ENCODE measurements at places on chromosomes 4 and X.

DNA sequence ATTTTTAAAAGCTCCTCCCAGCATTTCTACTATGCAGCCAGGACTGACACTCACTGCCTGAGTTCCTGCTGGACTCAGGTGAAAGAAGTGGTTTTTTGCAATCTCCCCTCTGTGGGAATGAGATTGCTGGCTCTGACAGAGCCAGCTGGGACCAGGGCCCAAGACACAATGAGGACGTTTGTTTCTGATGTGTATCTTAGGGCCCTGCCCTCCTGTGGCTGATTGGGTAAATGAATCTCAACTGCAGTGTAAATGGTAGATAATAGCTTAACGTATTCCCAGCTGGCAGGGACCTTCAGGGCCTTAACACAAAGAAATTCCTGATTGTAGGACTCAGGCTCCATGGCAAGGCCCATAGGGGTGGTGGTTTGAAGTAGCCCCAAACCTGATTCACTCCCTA is 85.8 kb upstream of the PRPS1 start:
- DNase-seq: no peak

DNA sequence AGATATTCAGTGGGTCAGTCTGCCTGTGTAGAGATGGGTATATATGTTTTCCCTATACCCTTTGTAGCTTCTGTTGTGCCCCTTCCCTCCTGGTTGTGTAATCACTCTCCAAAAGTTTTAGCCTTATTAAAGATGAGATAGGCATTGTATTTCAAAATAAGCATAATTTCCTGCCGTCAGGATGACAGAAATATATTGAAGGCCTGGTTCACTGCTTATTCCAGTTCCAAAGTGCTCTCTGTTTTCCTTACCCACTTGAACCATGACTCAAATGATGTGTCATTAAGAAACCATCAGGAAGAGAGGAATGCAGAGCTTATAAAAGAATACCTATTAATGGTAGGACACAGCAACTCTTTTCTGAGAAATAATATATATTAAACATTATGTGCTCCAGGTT is 178.5 kb downstream of the GABRB1 start:
- DNase-seq: no peak

DNA sequence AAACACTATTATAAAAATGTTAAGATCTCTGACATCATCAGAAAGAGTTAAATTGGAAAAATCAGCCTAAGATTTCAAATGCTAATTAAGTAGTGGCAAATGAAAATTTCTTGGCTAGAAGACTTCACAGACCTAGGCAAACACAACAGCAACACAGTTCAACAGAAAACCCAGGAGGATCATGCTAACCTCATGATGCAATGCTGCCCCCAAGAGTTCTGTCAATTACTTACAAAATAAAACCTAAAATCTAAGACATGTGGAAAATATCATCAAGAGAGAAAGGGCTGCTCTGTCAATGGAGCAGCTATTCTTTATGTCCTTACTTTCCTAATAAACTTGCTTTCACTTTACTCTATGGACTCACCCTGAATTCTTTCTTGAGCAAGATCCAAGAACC is 21.0 kb downstream of the S100G start:
- no peak for DNase-seq

GRCh38 chr4:185374027-185374426 is 21.7 kb downstream of the LRP2BP start:
- no peak for DNase-seq

GRCh38 chr4:2958446-2958845 is 4.8 kb downstream of the NOP14 start:
- DNase-seq: no peak

- DNase-seq: no peak
Measured at GRCh38 chr4:25892796-25893195, 21.2 kb upstream of the SMIM20 start.

DNA sequence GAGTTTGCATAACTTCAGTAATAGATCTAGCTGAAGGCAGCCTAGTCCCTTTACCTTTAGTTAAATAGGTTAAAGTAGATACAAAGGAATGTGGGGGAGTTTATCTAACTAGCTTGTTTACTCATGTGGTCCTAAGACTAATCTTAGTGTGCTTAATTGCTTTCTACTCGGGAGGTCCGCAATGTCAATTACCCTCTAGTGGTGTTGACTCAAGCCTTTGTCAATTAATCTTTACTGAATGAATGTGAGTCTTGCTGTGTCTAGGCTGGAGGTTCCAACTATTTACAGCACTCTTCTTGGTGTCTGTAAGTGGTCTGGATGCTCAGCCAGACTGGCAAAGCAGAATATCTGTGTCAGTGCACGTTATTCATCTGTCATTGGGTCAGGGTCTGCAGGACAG is 17.9 kb upstream of the YTHDC1 start:
- no peak for DNase-seq

GRCh38 chr4:128501239-128501638 is 213.6 kb upstream of the PGRMC2 start:
- no peak for DNase-seq

- no peak for DNase-seq
Measured at GRCh38 chrX:40496728-40497127, 84.0 kb upstream of the ATP6AP2 start.

GRCh38 chrX:151039351-151039750 is 56.2 kb downstream of the HMGB3 start:
- no peak for DNase-seq

DNA sequence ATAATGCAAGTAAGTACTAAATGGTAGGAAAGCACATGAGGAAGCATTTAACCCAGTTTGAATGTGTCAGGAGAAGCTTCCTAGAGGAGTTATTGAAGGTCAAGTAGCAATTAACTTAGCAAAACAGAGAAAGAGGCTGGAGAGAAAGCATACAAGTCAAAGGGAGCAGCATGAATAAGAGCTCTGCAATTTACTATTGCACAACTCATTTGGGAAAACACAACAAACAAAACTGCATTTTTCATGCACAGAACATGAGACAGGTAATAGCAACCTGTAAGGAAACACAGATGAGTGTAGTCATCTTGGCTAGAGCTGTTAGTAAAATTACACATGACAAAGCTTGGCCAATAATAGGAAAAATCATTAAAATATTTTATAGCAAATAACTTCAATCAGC is 538.1 kb downstream of the PPP4R3C start:
- no peak for DNase-seq

- DNase-seq: no peak
Measured at GRCh38 chr4:123378794-123379193, 17.8 kb upstream of the SPRY1 start.

- DNase-seq: no peak
Measured at GRCh38 chr4:178941975-178942374, 1499.7 kb upstream of the AGA start.

- no peak for DNase-seq
Measured at GRCh38 chr4:15006416-15007024, 4.2 kb downstream of the CPEB2 start.

GRCh38 chr4:17687237-17687857 is 72.9 kb downstream of the MED28 start:
- DNase-seq: no peak

DNA sequence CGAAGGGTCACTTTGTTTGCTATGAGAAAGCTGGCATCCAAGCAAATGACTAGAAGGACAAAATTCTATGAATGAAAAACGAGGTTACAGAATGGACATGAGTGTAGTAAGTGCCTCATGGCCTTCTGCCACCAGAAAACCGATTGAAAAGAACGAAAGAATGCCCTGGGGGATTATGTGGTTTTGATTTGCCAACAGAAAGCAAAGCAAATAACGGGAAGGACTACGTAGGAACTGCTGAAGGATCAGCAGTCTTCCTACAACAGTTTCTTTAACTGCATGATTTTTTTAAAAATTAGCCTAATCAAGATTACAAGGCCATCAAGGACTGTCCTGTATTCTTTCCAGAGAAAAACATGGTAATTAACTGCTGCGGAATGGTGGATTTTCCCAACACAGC is 50.6 kb downstream of the NRK start:
- DNase-seq: no peak

DNA sequence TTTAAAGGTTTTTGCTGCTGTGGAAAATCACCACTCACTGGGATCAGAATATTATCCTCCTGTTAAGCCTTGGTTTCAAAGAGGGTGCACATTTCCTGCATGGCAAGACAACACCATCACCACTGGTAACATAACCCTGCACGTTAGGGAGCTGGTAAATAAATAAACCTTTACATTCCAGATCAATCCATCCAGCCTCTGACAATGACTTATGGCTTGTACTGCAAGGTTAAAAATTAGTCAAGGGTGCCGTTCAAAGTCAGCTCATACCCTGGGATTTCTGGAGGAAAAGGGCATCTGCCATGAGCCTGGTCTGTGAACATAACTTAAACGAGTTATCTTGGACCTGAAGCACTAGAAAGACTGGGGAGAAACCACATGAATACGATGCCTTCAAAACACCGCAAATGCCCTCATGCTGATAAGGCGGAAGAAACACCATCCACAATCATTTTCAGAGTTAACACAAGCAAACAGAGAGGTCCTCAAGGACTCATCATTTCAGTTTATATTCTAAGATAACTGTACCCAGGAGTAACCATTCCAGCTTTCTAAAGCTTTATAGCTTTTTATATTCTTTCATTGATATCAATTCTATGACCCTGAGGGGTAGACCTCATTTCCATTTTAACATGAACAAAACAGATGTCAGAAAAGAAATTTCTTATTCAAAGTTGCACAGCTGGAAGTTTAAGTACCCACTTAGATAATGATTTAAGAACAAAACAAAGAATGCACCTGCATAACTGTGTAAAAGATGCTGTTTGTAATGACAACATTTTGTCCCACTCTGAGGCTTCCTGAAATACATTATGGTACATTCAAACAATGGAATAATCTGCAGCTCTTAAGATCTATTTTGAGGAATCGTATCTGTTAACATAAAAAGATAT is 103.1 kb downstream of the NPNT start:
- no peak for DNase-seq

GRCh38 chr4:163878336-163879121 is 384.0 kb downstream of the TMA16 start:
- DNase-seq: no peak

- no peak for DNase-seq
Measured at GRCh38 chr4:180710628-180711337, 1532.4 kb upstream of the TENM3 start.

DNA sequence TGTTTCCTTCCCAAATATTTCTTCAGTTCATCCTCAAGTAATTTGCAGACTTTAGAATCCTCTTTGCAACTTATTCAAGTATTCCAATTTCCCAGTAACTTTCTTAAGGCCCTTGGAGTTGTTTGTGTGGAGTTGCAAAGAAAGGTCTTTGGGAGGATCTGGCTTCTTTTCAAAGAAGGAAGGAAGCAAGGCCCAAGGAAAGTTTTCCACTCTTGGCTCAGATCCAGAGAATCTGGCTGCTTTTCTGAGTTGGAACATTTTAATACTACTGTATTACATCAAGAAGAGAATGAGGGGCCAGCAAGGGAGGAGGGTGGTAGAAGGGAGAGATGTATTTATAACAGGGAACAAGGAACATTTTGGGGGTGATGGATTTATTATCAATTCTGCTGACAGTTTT is 10.5 kb downstream of the CDX4 start:
- DNase-seq: no peak

DNA sequence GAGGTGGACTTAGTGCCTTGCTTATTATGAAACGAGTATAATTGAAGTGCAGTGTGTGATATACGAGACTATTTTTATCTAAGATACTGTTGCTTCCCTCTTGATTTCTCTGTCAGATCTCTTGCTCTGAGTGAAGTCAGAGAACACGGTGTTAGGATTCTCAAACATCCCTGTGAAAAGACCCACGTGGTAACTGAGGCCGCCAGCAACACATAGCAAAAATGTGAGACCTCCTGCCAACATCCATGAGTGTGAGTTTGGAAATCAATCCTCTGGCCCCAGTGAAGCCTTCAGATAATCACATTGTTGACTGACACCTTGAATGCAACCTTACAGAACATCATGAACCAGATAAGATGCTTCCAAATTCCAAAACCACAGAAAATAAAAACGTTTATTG is 954.4 kb downstream of the FAT4 start:
- no peak for DNase-seq

- DNase-seq: no peak
Measured at GRCh38 chr4:3410401-3411135, 31.2 kb upstream of the HGFAC start.

- DNase-seq: peak; percentile 19
Measured at GRCh38 chr4:2261110-2261852, 628 bp downstream of the MXD4 start.

DNA sequence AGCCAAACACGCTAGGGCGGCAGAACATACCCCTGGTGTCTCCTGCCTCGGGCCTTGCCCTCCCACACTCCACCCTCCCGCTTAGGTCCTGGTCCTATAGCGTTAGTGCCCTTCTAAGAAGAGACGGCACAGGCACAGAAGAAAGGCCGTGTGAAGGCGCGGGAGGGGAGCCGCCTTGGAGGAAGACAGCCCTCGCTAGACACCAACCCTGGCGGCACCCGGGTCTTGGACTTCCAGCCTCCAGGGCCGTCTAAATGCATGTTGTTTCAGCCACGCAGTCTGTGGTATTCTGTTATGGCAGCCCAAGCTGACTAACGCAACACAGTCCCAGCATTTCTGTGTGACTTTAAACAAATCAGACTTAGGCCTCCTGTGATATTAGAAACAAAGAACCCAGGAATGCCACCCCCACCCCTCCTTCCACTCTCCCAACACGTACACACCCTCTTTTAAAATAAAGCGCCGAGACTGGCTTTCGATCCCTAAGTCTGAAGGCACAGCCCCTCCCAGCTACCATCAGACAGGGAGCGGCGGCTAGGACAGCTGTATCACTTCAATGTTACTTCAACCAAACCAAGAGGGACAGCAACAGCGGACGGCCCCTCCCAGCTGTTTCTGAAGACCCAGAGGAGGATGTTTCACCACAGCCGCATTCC is 128.0 kb downstream of the AFAP1 start:
- DNase-seq: no peak

- DNase-seq: no peak
Measured at GRCh38 chr4:77015390-77015789, 60.4 kb downstream of the CCNI start.

- DNase-seq: no peak
Measured at GRCh38 chr4:70954032-70954431, 39.4 kb upstream of the DCK start.

- no peak for DNase-seq
Measured at GRCh38 chr4:181541396-181541795, 701.8 kb upstream of the TENM3 start.

DNA sequence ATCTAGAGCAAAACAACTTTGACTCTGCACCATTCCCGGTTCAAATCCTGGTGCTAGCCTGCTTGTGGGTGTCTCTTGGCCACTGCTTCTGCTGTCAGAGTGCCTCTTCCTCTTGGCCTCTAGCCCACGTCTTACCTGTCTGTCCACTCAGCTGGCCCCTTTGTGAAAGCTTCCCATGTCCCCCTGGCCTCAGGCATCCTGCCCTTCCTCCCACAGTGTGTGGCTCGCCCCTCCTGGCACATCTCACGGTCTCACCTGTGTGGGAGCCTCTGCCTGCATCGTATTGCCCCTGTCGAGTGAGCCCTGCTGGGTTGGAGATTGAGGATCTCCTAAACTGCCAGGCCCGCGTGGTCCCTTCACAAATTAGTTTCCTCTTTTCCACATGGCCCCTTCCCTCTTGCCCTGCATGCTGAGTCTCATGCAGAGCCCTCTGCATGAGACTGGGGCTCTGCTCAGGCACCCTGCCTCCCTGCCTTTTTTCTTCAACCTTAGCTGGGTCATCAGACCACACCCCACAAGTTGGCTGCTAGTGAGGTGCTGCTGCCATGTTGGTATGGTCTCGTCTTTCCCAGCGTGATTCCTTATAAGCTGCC is 53.7 kb upstream of the TADA2B start:
- DNase-seq: no peak

Data from stimulated activated CD4-positive, alpha-beta T cell treated with anti-CD3 and anti-CD28 coated beads, Interleukin-1b, Interleukin-23, amount 100 ng/mL, for 24 hours (primary cell).